Kasumi-1 (cell line): ENCODE measurements at places on chromosomes 11 and 22.
A peak's percentile ranks its signal among the peaks of the same experiment; 100 is the strongest.

DNA sequence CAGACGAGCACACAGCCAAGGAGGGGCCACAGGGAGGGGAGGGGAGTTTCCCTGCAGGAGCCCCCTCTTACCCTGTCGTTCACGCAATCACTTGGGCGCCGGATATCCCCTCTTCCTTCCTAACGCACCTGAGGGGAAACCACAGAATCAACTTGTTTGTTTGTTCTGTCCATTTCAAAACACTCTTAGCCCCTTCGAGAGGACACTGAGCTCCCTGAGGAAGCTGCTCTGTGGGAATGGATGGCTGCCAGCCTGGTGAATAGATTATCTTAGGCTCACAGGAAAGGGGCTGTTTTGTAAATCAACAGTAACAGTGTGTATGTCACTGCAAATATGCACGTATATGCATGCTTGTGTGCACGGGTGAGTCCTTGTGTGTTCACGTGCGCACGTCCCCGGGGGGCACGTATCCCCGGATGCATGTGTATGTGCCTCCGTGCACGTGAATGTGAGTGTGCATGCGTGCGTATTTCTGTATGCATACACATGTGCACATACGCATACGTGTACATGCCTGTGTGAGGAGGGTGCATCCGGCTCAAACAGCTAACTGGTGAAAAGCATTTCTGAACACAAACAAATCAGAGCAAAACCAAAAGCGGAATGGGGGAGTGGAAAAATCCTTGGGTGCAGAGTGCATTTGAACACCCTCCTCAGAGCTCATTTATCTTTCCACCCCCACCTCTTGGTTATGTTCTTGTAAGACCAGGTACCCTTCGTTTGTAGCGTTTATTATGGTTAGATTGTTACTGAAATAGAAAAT is 7.2 kb downstream of the ARSA start:
- DNase-seq = peak; percentile 85

DNA sequence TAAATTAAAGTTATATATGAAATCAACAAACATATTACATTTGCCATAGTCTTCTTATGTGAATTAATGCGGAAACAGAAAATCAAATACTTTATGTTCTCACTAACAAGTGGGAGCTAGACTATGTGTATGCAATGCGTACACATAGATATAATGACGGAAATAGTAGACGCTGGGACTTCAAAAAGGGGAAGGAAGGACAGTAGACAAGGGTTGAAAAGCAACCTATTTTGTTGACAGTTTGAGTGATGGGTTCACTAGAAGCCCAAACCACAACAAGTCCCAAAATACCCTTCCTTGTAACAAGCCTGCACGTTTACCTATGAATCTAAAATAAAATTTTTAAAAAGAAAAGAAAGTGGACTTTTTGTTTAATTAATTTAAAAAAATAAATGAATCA is 430.8 kb upstream of the CNTN5 start:
- DNase-seq = peak; percentile 65

DNA sequence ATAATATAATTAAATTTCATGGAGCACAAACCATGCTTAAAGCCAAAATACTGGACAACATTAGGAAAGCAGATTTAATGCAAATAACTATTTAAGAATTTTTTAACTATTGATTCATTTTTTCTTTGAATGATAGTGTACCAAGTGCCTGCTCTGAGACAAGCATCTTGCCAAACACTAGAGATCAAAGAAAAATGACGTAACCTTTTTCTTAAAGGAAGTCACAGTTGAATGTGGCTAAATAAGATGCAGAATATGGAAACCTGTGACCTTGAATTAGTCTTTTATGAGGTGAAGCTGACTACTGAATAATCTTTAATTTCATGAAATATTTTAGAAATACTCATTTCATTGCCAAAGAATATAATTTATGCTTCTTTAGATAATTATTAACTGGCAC is 104.0 kb downstream of the MSANTD4 start:
- no peak for DNase-seq

DNA sequence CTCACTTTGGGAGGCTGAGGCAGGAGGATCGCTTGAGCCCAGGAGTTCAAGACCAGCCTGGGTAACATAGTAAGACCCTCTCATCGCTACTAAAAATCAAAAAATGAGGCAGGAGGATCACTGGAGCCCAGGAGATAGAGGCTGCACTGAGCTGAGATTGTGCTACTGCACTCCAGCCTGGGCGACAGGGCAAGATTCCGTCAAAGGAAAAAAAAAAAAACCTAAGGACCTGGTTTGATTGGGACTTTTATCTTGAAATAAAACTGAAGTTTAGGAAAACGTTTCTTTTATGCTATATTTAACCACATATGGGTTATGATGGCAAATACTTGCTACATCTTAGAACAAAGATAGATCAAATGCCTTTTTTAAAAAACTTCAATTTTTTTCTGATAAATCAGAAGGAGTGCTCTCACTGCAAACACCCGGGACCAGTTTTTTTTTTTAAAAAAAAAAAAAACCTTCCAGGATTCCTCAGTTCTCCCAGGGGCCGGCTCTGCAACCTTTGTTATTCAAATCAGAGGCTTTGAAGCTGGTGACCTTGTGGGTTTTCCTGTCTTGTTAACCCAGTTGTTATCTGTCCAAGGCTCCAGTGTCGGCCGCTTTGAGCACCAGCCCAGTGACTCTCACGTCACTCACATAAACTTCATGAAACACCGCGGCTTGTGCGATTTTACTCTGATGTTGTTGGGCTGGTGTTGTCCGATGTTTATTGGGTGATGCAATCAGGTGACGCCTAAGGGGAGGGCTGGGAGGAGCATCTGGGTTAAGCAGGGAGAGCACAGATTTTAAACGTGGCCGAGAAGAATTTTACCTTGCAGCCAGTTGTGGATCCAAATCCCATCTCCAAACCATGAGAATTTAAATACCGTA is 24.7 kb upstream of the SLC22A12 start:
- no peak for DNase-seq

DNA sequence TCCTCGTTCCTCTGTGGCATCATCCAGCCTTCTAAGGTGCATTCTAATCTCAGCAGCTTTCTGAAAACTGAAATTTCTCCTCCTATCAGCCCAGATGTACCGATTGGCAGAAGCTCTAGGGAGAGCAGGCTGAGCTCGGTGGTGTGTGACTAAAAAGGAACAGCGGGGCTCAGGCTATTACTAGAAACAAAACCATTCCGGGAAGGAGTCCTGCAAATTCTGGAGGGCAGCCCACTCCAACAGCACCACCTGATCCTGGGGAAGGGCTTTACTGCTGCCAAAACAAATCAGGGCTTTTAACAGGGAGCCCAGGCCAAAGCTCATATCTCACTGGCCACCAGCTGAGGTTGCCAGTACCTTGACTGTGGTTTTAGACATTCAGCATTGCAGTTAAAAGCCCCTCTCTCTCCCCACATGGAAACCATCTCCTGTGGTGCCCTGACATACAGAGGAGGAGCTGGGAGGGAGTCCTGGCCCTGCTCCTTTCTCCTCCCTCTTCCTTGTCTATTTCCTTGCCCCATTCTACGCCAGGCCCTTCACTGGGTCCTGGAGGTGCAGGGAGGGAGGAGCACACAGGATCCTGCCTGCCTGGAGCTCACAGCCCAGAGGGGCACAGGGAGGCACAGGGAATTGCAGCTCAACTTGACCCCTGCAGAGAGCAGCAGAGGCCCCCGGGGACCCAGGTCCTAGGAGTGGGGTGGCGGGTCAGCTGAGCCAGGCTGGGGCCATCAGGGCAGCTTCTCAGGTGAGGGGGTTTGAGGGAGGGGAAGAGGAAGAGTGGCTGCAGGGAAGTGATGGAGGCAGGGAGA is 889 bp downstream of the PLAAT4 start:
- DNase-seq = no peak

DNA sequence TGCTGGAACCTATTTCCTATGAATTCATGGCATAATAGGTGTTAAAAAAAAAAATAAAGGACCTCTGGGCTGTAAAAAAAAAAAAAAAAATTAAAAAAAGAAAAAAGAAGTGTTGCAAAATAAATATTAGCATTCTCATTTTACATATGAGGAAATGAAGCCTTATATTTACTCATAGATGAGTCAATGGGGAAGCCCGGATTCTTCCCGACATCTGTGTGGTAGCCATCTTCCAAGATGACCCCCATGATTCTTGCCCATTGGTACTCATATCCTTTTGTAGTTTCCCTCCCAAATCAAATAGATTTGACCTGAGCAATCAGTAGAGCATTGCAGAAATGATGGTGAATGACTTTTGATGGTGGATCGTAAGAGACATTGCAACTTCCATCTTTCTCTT is 3.0 kb upstream of the SWAP70 start:
- no peak for DNase-seq

DNA sequence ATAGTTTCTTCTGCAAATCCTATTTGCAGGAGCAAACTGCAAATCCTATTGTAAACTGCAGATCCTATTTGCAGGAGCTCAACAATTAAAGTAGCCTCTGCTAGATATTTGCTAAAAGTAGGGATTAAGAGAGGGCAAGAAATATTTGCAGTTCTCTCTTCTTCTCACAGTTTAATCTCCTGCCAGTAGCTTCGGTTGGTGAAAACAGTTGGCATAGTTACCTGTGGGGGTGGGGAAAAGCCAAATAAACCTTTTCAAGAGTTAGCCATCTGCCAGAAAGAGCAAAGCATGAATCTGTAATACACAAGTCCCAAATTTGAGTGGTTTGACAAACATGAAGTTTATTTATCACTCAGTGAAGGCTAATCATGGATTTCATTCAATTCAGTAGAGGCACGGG is 942.5 kb downstream of the JRKL start:
- DNase-seq = no peak

DNA sequence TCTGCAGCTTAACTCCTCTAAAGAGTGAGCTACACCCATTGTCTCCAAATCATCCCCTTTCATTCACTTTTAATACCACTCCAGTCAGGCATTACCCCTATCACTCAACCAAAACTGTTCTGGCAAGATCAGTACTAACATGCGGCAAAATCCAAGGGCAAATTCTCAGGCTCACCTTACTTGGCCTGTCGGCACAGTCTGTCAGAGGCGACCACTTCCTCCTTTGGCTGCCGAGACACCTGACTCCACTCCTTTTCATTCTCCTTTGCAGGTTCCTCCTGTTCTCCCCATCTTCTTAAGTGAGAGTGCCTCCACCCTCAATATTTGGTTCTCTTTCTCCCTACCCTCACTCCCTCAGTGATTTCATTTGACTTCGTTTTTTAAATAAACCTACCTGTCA is 4.2 kb downstream of the C11orf91 start:
- DNase-seq = peak; percentile 7

GRCh38 chr11:44527476-44527875 is 38.0 kb upstream of the CD82 start:
- no peak for DNase-seq

- no peak for DNase-seq
Measured at GRCh38 chr11:9953994-9954626, 290.2 kb downstream of the SWAP70 start.

- no peak for DNase-seq
Measured at GRCh38 chr11:28666632-28667031, 558.4 kb downstream of the METTL15 start.

GRCh38 chr22:29457730-29458129 is 19.3 kb downstream of the RFPL1 start:
- DNase-seq = peak; percentile 65

DNA sequence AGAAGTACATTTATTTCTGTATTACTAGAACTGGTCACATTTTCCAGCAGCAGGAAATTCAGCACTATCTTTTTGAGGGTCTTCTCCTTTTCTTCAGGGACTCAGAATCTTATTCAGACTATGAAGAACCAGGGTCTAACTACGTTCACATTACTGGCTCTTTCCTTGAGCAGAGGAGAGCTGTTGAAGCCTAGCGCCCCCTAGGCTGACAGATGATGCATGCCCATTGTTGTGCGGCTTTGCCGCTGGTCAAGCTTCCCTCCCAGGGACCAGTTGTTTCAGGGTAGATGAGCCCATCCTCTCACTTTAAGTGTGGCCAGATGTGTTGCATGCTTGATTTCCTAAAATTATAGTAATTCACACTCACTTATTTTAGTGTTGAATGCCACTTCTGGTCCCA is 168.2 kb upstream of the PDGFD start:
- no peak for DNase-seq
